ENCODE measurements at places on chromosomes 12 and 14. TPM values are rescaled to one million over a fixed set of nuclear protein-coding genes. Genes with fewer than 3 reads are reported as not detected.

- no peak for DNase-seq
These were observed 4.4 kb downstream of the TRMT61A start for GRCh38 chr14:103533137-103533998.

DNA sequence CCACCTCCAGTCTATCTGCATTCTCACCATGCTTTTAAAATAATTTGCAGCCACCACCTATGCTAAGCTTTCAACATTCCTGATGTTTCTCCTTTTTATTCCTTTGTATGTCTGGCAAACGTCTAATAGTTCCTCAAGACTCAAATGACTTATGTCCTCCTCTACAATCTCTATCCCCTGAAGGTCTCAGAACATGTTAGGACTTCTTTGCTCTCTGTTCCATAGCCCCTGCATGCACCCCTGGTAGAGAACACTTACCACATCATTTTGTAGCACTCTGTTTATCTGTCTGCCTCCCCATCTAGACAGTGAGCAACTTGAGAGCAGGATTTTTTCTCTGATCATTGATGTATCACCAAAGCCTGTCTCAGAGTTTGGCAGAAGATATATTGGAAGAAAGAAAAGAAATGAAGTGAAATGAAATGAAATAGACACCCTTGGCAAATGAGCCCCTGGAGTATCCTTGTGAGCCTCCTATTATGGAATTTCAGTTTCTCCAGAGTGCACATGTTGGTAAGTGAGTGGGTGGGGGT, 1231.2 kb upstream of the FLRT2 start:
- no peak for DNase-seq

- DNase-seq = no peak
These were observed 11.6 kb downstream of the SLC7A7 start for GRCh38 chr14:22803687-22803974.

DNA sequence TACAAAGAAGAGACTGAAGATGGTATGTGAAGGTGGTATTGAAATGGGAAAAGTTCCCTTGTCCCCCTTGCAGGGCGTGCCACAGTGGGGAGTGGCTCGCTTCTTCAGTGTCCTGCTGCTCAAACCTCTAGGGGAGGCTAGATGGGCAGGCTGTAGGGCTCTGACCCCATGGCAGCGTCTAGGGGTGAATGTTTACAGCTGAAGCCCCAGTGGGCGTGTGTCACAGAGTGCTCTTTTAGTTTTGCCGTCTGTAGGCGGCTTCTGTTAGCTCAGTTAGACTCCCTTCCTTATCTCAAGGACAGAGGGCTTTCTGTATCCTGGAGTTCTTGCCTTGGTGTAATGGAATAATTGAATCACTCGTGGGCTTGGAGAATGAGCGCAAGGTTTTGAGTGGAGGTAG, 266.2 kb downstream of the RAD51B start:
- no peak for DNase-seq

GRCh38 chr12:53996240-53997203, 3.4 kb upstream of the HOXC9 start:
- no peak for DNase-seq

CALCOCO1 gene
- 23.7 TPM for total RNA-seq

GLIPR1L2 gene
- total RNA-seq = 0.24 TPM

RASAL1 gene
- 4.9 TPM for total RNA-seq

DUSP16 gene
- total RNA-seq = 70.2 TPM

- peak; percentile 48 for DNase-seq
These were observed 93.7 kb downstream of the B4GALNT3 start for GRCh38 chr12:553216-554000.

DNA sequence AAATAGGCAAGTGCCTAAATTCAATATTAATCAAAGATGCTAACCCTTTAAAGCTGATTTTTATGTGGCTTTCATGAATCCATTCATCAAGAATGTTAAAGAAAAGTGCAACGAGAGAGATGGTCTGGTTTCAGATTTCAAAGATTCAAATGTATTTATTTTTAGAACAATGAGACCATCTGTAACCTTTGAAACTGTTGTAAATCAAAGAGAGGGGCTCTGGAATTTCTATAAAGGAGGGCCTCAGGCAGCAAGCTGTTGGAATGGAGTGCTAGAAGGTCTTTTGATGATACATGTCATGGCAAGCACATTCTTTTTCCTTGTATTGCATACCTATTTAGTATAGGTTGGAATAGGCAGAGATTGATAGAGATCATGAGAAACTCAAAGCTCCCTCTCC, 433.0 kb downstream of the LRIG3 start:
- DNase-seq = no peak

- DNase-seq = no peak
These were observed 50.1 kb downstream of the RASSF3 start for GRCh38 chr12:64660237-64661018.

DNA sequence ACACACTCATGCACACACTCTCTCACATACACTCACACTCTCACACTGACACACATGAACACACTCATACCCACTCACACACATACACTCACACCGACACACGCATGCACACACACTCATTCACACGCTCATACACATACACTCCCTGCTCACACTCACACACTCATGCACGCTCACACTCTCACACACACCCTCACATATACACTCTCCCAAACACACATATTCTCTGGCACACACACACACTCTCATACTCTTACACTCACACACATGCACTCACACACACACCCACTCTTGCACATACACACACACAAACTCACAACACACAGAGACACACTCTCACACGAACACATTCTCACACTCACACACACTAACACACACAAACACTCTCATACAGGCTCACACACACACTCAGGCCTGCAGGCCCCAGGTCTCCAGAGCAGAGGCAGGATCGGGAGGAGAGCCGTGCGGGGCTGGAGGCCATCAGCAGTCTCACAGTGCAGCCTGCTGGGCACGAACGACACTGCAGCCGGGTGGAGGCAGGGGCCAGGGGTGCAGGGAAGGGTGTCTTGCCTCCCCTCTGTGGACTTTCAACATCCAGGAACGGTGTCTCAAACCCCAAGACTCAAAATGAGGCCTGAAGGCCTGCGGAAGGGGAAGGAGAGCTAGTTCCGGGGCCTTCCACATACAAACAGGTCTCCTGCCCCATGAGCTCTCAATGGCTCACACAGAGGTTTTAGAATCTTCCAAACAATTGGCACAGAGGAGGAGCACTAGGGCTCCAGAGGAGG, 148.7 kb downstream of the ANO2 start:
- DNase-seq = peak; percentile 21

GRCh38 chr12:203462-204260, 10.3 kb downstream of the SLC6A12 start:
- DNase-seq = no peak

GALNT9 gene
- 0.12 TPM for total RNA-seq

SP7 gene
- not detected for total RNA-seq

GRCh38 chr12:56130876-56131275, 2.8 kb downstream of the ESYT1 start:
- no peak for DNase-seq

GLIPR1L1 gene
- total RNA-seq = not detected

POTEM gene
- total RNA-seq = not detected

DNA sequence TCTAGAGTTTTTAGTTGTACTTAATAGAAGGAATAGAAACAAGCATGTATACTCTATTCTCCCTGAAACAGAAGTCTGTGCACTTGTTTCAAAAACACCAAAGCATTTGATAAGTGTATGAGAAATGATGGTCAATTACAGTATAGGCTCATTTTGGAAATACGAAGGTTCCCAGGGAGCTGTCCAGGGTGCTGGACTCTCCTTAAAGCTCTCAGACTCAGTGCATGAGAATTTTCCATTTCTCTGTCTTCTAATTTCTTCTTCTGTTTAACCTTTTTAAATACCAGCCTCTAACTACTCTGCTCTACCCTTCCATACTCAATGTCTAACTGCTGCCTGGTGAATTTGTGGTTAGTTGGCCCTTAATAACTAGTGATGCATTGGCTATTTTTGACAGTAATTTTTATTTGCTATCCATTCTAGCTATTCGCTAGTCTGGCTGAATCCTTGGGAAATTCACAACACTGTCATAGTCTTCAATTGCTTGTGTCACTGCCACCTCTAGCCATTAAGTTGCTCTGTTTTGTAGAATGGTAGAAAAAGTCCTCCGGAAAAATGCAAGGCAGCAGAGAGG, 229.2 kb downstream of the NRXN3 start:
- peak; percentile 10 for DNase-seq

DNA sequence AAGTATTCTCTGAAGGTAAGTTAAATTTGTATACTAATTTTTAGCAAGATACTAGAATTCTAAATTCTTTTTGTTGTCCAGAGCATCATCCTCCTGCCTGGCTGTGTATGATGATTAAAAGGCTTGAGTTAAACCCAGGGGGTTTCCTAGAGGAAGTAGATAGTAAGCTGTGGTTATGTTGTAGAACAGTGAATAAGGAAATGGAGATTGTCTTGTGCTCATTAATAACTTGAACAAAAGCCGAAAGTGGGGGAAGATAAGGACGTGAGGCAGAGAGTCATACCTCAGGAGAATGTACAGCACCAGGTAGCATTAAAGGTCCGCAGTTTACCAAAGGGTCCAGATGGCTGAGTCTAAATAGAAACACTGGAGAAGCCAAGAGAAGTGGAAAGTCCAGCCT, 42.0 kb downstream of the CKB start:
- no peak for DNase-seq

- no peak for DNase-seq
These were observed 41.9 kb downstream of the CCNK start for GRCh38 chr14:99522934-99523703.

GRCh38 chr14:21095430-21096205, 2.8 kb downstream of the ZNF219 start:
- no peak for DNase-seq

KRT6A gene
- total RNA-seq = not detected

SLC11A2 gene
- 41.4 TPM for total RNA-seq

PZP gene
- total RNA-seq = not detected

GRCh38 chr12:58459191-58459590, 461.1 kb downstream of the LRIG3 start:
- no peak for DNase-seq

- no peak for DNase-seq
These were observed 76.6 kb downstream of the DERA start for GRCh38 chr12:15987696-15988095.

DNA sequence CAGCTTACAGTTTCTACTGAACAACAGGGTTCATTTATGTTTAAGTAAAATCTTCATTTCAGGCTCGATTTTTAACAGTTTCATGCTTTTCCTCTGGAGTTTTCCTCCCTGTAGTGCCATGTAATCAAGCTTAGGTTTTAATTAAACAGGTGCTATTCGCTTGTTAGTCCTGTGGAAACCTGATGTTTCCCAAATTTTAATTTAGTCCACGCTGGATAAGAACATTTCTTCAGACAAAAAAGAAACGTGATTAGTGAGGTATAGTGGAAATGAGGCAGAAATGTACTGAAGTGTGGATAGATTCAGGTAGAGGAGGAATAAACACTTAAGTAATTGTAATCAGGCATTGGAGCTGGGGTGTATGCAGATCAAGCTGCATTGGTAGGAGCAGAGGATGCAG, 1217.5 kb downstream of the AACS start:
- DNase-seq = no peak

NANOG gene
- total RNA-seq = not detected

PPP1R1A gene
- total RNA-seq = not detected

GRCh38 chr12:54858562-54858961, 4.2 kb downstream of the MUCL1 start:
- DNase-seq = peak; percentile 27

DNA sequence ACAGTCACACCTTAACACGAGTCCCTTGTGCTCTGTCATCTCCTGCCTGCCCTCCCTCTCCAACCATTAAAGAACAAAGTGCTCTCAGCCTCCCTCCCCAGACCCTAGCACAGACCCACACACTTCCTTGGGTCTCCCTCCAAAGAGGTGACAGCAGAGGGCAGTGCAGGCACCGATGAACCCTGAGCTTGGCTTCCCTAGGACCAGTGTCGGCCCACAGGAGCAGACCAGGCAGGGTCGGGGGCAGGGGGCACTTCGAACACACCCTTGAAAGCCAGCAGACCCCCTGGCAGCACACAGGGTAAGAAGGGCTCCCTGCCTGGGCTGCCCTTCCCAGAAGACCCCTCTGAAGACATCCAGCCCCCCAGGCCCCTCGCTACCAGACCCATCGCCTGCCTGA, 7.0 kb downstream of the CDK2AP1 start:
- peak; percentile 29 for DNase-seq

- DNase-seq = no peak
These were observed 93.3 kb downstream of the FIGNL2 start for GRCh38 chr12:51755251-51755650.

SLC17A8 gene
- total RNA-seq = not detected

DNA sequence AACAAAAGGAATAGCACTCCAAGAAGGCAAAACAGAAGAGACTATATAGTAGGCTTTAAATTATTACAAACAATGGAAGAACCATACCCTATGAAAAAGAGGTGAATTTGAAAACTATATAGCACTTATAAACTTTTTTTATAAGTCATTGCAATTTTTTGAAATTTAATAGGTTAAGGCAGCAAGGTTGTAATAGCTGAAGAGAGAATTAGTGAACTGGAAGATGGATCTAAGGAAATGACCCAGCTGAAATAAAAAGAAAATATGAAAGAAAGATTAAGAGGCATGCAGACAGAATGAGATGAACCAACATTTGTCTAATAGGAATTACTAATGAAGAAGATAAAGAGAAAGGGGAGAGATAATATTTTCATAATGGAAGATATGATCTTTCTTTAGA, 9.8 kb downstream of the TESC start:
- no peak for DNase-seq

OTX2 gene
- total RNA-seq = not detected

DNA sequence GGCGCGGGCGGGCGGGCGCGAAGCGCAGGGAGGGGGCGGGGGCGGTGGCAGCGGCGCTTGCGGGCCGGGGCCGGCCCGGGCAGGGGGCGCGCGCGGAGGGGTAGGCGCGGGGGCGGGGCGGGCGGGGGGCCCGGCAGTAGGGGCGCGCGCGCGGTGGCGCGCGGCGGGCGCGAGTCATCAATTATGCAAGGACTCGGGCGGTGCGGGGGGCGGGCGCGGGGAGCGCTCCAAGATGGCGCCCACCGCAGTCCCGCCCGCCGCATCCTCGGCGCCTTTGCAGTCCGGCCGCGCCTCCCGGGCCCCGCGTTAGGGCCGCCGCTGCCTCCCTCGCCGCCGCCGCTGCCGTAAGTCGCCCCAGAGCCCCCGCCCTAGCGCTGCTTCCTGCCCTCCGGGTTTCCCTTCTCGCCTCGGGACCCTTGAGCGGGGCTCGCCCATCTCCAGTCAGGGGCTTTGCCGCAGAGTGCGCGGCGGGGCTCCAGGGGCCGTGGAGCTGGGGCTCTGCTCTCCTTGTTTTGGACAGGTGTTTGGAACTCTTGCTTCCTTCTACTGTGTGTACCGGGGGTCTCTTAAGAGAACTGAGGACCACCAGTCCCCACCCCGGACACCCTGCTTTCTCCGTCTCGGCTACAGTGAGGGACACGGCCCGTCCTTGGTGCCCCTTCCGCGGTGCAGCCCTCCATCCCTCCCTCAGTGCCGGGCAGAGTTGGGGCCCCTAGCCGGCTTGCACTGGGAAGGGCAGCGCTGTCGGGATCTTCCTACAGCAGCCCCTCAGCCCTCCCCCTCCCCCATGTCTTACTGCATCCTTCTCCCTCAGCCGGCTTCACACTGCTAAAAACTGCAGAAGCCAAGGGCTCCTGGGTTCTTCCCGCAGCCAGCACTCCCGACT, at the start of gene SCN8A:
Gene SCN8A (plus strand): TSS at position 218 of the 886 bp plus-strand sequence. CDS start 71,585 bp downstream, outside the sequence.
- DNase-seq = peak; percentile 47

Data from activated CD4-positive, alpha-beta memory T cell treated with anti-CD3 and anti-CD28 coated beads for 36 hours (primary cell).